ENCODE measurements at places on chromosomes 5 and 9.

GRCh38 chr5:73435759-73436534 is 12.6 kb downstream of the FOXD1 start:
- no peak for DNase-seq

- no peak for DNase-seq
Measured at GRCh38 chr9:112485574-112485973, 1.1 kb upstream of the KIAA1958 start.

DNA sequence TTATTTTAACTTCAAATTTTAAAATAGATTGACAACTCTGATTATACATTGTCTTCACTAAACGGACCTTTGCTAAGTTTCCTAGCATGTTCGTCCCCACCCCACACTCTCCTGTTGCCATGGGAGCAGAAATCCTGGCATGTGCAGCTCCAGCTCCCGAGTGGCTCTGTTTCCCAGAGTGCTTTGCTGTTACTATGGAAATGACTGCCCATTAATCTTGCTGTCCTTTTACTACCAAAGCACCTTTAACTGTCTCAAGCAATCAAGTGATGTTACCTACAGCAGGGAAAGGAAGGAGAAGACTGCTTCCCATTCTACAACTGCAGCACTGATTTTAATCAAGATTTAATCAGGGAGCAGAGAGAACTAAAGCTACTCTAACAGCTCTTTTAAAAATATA is 212.0 kb upstream of the KIF2A start:
- DNase-seq, result peak; percentile 30

DNA sequence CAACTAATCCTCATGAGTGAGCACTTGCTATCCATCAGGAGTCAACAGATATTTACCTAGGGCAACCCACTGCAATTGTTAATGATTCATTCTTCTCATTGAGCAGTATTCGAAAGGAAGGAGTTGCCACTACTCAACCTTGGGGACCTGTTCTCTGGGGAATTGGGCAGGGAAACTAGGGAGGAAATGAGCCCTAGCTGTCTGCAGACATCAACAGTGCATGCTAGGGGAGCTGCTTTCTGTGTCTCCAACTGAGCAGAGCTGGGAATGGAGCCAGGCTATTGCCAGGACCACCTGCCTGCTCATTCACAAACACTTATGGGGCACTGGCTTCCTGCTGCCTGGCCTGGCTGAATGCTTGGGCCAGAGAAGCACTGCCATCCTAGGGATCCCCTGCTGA is 183.4 kb downstream of the TMEM38B start:
- no peak for DNase-seq

- no peak for DNase-seq
Measured at GRCh38 chr5:10352430-10353240, 860 bp upstream of the MARCHF6 start.

DNA sequence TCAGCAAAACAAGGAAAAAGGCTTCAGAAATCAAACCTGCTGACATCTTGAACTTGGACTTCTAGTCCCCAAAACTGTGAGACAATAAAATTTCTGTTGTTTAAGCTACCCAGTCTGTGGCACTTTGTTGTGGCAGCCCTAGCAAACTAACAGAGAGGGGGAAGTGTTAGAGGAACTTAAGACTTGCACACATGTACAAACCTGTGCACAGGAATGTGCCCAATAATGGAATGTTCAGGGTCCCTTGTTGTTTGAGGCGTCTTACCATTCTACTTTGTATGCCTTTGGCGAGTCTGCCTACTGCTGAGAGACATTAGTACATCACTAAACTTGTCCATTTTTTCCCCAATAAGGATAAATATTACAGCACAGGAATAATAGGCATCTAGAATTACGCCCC is 160.3 kb downstream of the WDR70 start:
- no peak for DNase-seq

DNA sequence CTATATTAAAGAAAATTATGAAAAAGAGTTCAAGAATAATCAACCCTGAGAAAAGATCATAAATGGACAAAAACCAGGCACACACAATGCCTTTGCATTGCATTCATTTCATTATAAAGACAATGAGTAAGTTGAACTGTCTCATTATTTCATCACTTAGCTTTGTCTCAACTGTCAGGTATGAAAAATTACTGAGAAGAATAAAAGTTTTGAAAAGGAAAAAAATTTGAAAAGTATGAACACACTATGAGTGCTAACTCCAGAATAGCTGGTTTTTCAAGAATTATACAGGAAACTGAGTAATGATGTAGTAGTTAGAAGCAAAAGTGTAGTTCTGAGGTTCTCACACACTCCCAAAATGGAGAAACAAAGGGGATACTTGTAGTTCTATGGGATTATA is 16.3 kb upstream of the ANXA1 start:
- no peak for DNase-seq

DNA sequence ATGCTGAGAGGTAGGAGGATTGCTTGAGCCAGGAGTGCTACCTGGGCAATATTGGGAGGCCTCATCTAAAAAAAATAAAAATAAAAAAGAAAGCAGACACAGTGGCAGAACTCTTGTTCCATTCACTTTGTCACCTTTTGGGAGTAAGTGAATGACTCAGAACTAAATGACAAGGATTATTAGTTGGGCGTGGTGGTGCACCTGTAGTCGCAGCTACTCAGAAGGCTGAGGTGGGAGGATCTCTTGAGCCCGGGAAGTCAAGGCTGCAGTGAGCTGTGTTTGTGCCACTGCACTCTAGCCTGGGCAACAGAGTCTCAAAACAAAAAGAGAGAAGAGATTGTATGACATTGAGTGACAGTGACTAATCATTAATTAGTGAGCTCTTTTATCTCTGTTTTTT is 34.1 kb downstream of the MCCC2 start:
- DNase-seq, result no peak

GRCh38 chr9:117290856-117291622 is 123.8 kb downstream of the ASTN2 start:
- no peak for DNase-seq

DNA sequence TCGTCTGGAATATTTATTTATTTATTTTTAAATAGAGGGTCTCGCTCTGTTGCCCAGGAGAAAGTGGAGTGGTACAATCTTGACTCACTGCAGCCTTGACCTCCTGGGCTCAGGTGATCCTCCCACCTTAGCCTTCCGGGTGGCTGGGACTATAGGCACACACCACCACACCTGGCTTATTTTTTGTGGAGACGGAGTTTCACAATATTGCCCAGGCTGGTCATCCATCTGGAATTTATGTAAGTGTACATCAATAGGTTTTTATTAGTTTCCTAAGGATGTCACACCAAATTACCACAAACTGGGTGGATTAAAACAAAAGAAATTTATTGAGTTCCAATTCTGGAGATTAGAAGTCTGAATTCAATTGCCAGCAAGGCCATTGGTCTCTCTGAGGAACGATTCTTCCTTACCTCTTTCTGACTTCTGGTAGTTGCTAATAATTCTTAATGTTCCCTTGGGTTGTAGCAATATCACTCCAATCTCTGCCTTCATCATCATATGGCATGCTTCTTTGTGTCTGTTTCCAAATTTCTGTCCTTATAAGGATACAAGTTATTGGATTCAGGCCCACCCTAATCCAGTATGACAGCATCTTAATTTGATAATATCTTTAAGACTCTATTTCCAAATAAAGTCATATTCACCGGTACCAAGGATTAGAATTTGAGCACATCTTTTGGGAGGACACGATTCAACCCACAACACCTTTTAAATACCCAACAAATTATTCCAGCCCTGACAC is 16.3 kb upstream of the RAD23B start:
- no peak for DNase-seq

GRCh38 chr9:33244137-33244784 is 4.3 kb downstream of the SPINK4 start:
- DNase-seq, result no peak

Data from LoVo (cell line).